ENCODE measurements at places on chromosomes 6 and 20.

DNA sequence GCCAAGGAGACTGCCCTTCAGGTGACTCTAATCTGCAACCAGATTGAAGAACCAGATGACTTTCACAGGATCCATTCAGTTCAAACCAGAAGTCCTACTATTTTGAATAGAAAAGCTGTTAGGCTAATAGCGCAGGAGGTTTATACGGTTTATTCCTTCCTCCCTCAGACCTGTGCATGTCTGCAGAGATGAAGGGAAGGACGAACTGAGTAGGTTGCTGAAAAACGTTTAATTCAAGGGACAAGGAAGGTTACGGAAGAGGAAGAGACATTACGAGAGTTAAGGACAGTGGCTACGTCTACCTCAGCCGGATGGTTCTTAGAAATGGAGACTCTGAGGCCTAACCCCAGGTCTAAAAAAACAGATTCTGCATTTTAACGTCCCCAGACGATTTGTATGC lies 978 bp downstream of the AURKA start:
- no peak for DNase-seq

- DNase-seq: no peak
Observed at GRCh38 chr6:1129131-1129530, 182.8 kb upstream of the FOXQ1 start.

GRCh38 chr6:95501032-95501904 lies 76.1 kb upstream of the MANEA start:
- no peak for DNase-seq

GRCh38 chr6:162019349-162019748 lies 708.2 kb downstream of the PRKN start:
- no peak for DNase-seq

GRCh38 chr6:166008441-166009369 lies 158.9 kb downstream of the TBXT start:
- no peak for DNase-seq

DNA sequence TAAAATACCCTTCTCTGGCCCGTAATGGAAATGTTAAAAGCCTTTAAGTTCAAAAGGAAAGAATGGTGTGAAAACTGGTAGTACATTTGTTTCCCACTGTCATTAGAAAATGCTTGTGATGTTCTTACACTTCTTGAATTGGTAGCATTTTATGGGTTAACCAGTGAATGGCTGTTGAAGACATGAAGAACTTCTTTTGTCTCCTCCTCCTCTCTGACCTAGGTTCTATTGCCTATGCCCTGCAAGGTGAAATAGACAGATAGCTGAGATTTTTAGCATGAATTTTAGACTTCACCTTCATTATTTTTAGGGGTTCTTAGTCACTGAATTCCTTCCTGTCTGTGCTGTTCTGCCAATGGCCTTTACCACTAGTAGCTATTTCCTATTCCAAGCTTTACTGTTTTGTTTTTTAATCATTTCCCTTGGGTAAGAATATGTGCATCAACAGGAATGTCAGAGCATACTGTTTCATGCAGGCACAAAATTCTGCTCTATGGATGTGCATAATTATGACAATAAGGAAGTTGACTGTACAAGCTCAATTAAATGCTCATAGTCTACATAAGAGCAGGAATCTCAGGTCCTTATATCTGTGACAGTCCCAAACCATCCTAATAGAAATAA lies 4.9 kb downstream of the TNFAIP3 start:
- DNase-seq: no peak

- DNase-seq: no peak
Observed at GRCh38 chr20:50568549-50568942, 58.4 kb downstream of the PTPN1 start.
